NCI-H146 (cell line): ENCODE measurements at places on chromosomes 2 and 18.

DNA sequence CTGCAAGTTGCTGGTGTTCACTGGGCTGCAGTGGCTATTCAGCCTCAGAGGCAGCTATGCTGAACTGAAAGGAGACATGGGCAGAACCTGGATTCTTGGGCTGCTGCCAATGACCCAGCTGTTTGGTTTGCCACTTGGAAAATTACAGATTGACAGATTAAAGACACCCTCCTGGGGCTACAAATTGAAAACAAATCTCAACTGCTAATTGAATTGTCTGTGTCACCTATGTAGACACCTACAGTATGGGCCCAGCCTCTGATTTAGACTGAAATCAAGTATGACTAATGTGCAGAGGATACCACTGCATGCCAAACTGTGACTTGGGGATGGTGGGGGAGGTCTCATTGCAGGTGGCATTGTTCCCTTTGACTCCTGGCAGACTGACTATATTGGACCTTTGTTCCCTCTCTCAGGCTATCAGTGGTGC, 42.8 kb downstream of the ITSN2 start:
- DNase-seq: peak; percentile 56

GRCh38 chr18:26925313-26925712, 59.8 kb upstream of the AQP4 start:
- no peak for DNase-seq

- no peak for DNase-seq
These were observed 47.6 kb downstream of the HNRNPLL start for GRCh38 chr2:38554973-38555595.

- DNase-seq: peak; percentile 55
These were observed 141.9 kb upstream of the LGALSL start for GRCh38 chr2:64311948-64312621.

- DNase-seq: no peak
These were observed 37.0 kb upstream of the MPP4 start for GRCh38 chr2:201735486-201735885.
